ENCODE measurements at places on chromosomes 2 and 18.

DNA sequence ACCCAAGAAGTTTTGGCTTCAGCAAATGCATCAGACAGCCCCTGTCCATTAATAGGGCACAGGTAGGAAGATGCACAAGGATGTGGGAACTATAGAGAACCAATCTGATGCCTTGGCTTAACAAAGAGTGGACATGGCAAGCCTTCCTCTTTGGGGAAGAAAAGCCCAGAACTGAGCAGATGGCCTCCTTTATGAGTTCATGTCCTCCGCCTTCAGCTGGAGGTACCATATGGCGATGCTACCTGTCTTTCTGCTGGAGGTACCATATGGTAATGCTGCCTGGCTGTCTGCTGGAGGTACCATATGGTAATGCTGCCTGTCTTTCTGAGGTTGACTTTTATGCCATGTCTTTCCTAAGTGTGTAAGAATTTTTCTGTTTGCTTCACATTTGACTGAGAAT, 6.0 kb downstream of the RETREG2 start:
- peaks cover 4% of the 10 kb centered on the region for H3K4me1 ChIP-seq
- no peak overlapping the region for H3K27ac ChIP-seq
- peaks cover 35% of the 10 kb centered on the region for H3K36me3 ChIP-seq

DNA sequence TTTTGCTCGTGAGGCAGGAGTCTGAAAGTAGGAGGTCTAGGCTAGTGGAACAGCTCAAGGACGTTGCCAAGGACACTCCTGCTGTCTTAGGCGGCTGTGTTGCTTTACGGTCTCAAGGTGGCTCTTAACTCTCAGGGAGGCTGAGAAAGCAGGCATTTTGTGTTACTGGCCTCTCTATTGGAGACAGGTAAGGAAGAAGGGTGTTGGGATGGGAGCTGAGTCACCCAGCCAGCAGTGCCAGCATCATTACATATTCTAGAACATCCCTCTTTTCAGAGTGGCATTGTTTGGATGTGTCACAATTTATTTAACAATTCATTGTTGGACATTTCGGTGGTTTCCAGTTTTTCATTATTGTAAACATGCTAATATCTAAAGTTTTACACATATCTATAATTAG, 30.8 kb upstream of the TMEM214 start:
- H3K36me3 ChIP-seq, result no peaks in the 10 kb centered on the region
- H3K4me3 ChIP-seq, result no peak overlapping the region
- peaks cover 10% of the 10 kb centered on the region for H3K4me1 ChIP-seq
- no peak for DNase-seq

DNA sequence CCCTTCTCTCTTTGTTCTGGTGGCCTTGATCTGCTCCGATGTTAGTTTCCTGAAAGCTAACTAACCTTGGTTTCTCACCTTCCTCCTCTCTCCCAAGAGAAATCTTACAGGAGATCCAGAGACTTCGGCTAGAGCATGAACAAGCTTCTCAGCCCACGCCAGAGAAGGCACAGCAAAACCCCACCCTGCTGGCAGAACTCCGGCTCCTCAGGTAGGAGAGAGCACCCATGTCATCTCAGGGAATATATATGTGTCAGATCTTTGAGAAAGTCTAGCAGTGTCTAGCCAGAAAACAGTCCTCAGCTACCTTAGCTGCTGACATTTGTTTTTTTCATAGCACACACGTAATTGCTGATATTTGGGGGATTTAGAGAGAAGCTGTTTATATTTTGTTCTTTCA, 148.1 kb downstream of the DTNA start:
- H3K4me3 ChIP-seq, result no peak overlapping the region
- H3K27me3 ChIP-seq, result peaks cover 6% of the 10 kb centered on the region
- no peak overlapping the region for H3K27ac ChIP-seq

DNA sequence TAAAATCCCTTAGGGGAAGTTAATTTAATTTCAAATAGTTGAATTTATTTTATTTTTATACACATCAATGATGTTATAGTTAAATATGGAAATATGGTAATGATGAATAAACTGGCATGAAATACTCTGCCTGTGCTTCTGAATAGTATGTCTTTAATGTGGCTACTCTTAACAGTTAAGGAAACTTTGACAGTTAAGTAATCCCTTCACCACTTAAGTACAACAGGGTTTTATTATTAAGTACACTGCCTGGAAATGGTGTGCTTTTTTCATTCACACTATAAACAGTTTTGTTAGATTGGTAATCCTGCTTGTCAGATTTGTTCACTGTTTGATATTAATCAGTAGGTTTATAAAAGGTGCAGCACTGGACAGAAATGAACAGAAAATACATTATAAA, 412.0 kb upstream of the ZEB2 start:
- no peak overlapping the region for H3K4me3 ChIP-seq
- no peak for DNase-seq
- peaks cover 11% of the 10 kb centered on the region for H3K4me1 ChIP-seq
- peaks cover 12% of the 10 kb centered on the region for H3K36me3 ChIP-seq

GRCh38 chr2:23414871-23415270, 29.9 kb downstream of the KLHL29 start:
- peaks cover 25% of the 10 kb centered on the region for H3K36me3 ChIP-seq
- peaks cover 90% of the 10 kb centered on the region for H3K4me1 ChIP-seq
- peak overlapping the region; percentile 8 for H3K27ac ChIP-seq
- no peak overlapping the region for H3K4me3 ChIP-seq

DNA sequence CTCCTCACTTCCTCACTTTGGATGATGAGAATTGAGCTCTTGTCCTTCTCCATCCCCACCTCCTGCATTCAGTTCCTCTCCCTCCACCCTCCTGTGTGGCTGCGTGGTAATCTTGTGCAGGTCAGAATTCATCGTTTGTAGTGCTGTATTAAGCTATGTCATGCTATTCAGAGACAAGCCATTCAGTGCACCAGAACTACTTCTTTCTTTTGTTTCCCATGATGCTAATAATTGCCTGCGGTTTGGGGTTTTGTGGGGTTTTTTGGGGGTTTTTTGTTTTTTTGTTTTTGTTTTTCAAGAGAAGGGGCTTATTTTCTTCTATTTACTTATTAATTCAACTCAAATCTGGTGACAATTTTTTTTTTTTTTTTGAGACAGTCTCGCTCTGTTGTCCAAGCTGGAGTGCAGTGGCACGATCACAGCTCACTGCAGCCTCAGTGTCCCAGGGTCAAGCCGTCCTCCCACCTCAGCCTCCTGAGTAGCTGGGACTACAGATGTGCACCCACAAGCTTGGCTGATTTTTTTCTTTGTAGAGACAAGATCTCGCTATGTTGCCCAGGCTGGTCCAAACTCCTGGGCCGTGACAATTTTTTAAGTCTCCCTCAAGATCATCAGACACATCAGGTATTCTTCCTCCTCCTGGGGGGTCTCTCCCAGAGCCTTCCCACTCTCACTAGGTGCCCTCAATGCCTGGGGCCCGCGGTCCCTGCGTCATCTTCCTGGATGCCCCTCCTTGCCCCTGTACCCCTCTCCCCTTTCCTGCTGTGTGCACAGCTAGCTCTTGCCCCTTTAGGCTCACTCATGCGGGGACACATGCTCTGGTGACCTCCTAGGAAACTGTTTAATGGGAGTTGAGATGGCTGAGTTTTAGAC, 37.8 kb downstream of the MAL start:
- no peak overlapping the region for H3K27ac ChIP-seq
- no peak overlapping the region for H3K4me3 ChIP-seq
- peaks cover 5% of the 10 kb centered on the region for H3K4me1 ChIP-seq
- no peaks in the 10 kb centered on the region for H3K36me3 ChIP-seq
- peaks cover 55% of the 10 kb centered on the region for H3K27me3 ChIP-seq
- no peak for DNase-seq

- H3K27ac ChIP-seq, result no peak overlapping the region
- DNase-seq, result no peak
- H3K27me3 ChIP-seq, result no peaks in the 10 kb centered on the region
- 0 out of 2 replicates have a peak, but pooled peaks cover 4% of the 10 kb centered on the region for H3K36me3 ChIP-seq
- no peak overlapping the region for H3K4me3 ChIP-seq
Observed at GRCh38 chr2:163652751-163653150, 83.1 kb downstream of the FIGN start.

GRCh38 chr2:194345347-194345746, 1311.7 kb upstream of the SLC39A10 start:
- H3K27ac ChIP-seq, result no peak overlapping the region
- no peaks in the 10 kb centered on the region for H3K36me3 ChIP-seq
- H3K27me3 ChIP-seq, result no peaks in the 10 kb centered on the region

- H3K27ac ChIP-seq, result no peak overlapping the region
- no peak overlapping the region for H3K4me3 ChIP-seq
- H3K36me3 ChIP-seq, result peaks cover 37% of the 10 kb centered on the region
- no peak for DNase-seq
Observed at GRCh38 chr2:175964195-175964594, 37.9 kb downstream of the LNPK start.

DNA sequence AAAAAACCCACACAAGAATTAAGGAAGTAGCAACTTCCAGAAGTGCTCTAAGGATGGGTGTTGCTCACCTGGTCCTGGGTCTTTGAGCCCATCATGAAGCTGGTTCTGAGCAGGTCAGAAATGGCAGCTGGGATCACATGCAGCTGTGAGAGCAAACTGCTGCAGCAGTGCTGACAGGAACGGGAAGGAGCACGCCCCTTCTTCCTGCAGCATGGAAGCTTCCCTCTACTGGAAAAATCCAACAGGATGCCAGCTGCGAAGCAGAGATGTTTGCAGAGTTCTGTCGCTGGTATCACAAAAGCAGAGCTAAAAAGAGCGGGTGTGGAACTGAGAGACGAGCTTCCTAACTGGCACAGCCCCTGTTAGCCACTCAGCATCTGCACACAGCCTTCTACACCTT, 33.7 kb downstream of the EIF4E2 start:
- no peak overlapping the region for H3K4me3 ChIP-seq
- H3K27ac ChIP-seq, result no peak overlapping the region
- H3K36me3 ChIP-seq, result peaks cover 18% of the 10 kb centered on the region

DNA sequence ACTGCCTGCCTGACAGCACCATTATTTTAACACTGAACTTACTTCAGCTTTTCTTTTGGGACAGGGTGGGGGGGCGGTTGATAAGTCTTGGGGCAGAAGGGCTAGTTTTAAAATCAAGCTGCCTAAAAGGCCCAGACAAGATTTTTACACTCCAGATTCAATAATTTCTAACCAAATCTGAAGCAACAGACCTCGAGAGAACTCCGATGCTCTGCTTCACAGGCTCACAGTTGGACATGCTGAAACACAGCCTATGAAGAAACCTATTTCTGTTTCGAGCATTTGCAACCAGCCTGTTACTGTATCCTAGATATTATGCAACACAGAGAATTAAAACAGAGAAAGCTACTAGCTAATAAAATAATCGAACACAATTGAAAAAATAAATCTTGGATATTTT, 1.3 kb upstream of the MYT1L start:
- no peaks in the 10 kb centered on the region for H3K4me1 ChIP-seq
- no peaks in the 10 kb centered on the region for H3K27me3 ChIP-seq
- H3K36me3 ChIP-seq, result no peaks in the 10 kb centered on the region
- no peak for DNase-seq

- no peak overlapping the region for H3K27ac ChIP-seq
- no peak overlapping the region for H3K4me3 ChIP-seq
- no peak for DNase-seq
- no peaks in the 10 kb centered on the region for H3K4me1 ChIP-seq
- peaks cover 7% of the 10 kb centered on the region for H3K27me3 ChIP-seq
Observed at GRCh38 chr2:217489145-217489960, 513.4 kb downstream of the TNS1 start.

DNA sequence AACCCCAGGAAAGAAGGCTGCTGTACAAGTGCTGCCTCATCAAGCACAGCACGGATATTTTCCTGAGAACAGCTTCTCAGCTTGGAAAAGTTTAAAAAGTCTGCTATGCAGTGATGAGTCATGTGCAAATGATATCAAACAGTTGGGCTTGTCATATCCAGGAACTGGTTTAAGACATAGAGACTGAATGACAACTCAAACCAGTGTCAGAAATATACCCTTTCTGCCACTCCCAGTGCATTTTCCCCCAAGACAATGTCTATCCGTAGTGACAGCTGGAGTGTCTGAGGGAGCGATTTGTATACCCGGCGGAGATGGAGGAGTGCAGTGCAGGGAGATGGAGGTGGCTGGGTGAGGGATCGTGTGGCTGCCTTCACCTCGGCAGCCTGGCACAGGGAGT, 28.2 kb downstream of the SOX11 start:
- no peak for DNase-seq
- H3K4me3 ChIP-seq, result no peak overlapping the region
- no peak overlapping the region for H3K27ac ChIP-seq
- H3K4me1 ChIP-seq, result no peaks in the 10 kb centered on the region

GRCh38 chr18:13382366-13382953, 163.9 kb downstream of the LDLRAD4 start:
- H3K4me1 ChIP-seq, result peaks cover 17% of the 10 kb centered on the region
- peaks cover 12% of the 10 kb centered on the region for H3K27me3 ChIP-seq
- peak overlapping the region; percentile 70 for H3K4me3 ChIP-seq
- H3K36me3 ChIP-seq, result no peaks in the 10 kb centered on the region
- no peak for DNase-seq
- peak overlapping the region; percentile 58 for H3K27ac ChIP-seq

GRCh38 chr2:16725549-16725948, 59.9 kb upstream of the CYRIA start:
- no peaks in the 10 kb centered on the region for H3K36me3 ChIP-seq
- H3K27ac ChIP-seq, result no peak overlapping the region
- no peaks in the 10 kb centered on the region for H3K4me1 ChIP-seq
- no peaks in the 10 kb centered on the region for H3K27me3 ChIP-seq
- H3K4me3 ChIP-seq, result no peak overlapping the region
- DNase-seq, result no peak

DNA sequence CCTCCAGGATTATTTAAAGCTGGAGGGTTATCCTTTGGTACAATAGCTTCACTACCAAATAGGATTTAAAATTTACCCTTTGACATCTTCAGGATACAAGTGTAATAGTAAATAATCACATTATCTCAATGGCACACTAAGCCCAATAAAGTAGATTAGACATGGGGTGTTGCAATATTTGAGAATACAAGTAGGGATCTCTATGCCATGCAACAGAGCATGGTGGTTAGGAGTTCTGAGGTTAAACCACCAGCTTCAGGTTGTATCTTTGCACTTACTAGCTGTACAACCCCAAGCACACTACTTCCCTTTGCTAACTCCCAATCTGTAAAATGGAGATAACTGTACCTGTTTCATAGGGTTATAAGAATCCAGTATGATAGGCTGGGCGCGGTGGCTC, 6.2 kb downstream of the MBD2 start:
- peaks cover 19% of the 10 kb centered on the region for H3K36me3 ChIP-seq
- peaks cover 53% of the 10 kb centered on the region for H3K4me1 ChIP-seq
- no peaks in the 10 kb centered on the region for H3K27me3 ChIP-seq
- no peak overlapping the region for H3K4me3 ChIP-seq

GRCh38 chr2:37894601-37895000, 30.5 kb upstream of the RMDN2 start:
- H3K36me3 ChIP-seq, result no peaks in the 10 kb centered on the region
- peaks cover 26% of the 10 kb centered on the region for H3K4me1 ChIP-seq
- H3K27ac ChIP-seq, result no peak overlapping the region
- H3K27me3 ChIP-seq, result peaks cover 5% of the 10 kb centered on the region
- DNase-seq, result no peak
